Smooth muscle cell of the umbilical artery (primary cell): ENCODE measurements at places on chromosomes 3 and 15. TPM values are rescaled to one million over a fixed set of nuclear protein-coding genes. Genes with fewer than 3 reads are reported as not detected.

ZNF660 gene
- 2.2 and 4.2 TPM in 2 replicates for total RNA-seq

ADGRG7 gene
- total RNA-seq: 0.30 TPM in 1 of 2 replicates, not detected in the other

FGF12 gene
- total RNA-seq: not detected in 2 replicates

LYSMD4 gene
- 8.9 and 13.4 TPM in 2 replicates for total RNA-seq

EBLN2 gene
- 6.3 and 8.9 TPM in 2 replicates for total RNA-seq

AHSG gene
- total RNA-seq: under 0.01 and 0.09 TPM in 2 replicates

CLDN16 gene
- under 0.01 and 0.23 TPM in 2 replicates for total RNA-seq

FANCI gene
- total RNA-seq: 5.3 and 25.3 TPM in 2 replicates

DUOXA2 gene
- not detected in 2 replicates for total RNA-seq

SLC22A13 gene
- 1.5 and 1.6 TPM in 2 replicates for total RNA-seq

APOD gene
- not detected in 2 replicates for total RNA-seq

TRIM42 gene
- not detected in 2 replicates for total RNA-seq

CHL1 gene
- not detected in 2 replicates for total RNA-seq

ISLR gene
- 5.3 and 10.4 TPM in 2 replicates for total RNA-seq

SAXO2 gene
- total RNA-seq: 0.05 and 1.2 TPM in 2 replicates

CGNL1 gene
- 0.65 and 1.2 TPM in 2 replicates for total RNA-seq
